NCI-H2107 (cell line): ENCODE measurements at places on chromosomes 7 and 10.
A peak's percentile ranks its signal among the peaks of the same experiment; 100 is the strongest.

DNA sequence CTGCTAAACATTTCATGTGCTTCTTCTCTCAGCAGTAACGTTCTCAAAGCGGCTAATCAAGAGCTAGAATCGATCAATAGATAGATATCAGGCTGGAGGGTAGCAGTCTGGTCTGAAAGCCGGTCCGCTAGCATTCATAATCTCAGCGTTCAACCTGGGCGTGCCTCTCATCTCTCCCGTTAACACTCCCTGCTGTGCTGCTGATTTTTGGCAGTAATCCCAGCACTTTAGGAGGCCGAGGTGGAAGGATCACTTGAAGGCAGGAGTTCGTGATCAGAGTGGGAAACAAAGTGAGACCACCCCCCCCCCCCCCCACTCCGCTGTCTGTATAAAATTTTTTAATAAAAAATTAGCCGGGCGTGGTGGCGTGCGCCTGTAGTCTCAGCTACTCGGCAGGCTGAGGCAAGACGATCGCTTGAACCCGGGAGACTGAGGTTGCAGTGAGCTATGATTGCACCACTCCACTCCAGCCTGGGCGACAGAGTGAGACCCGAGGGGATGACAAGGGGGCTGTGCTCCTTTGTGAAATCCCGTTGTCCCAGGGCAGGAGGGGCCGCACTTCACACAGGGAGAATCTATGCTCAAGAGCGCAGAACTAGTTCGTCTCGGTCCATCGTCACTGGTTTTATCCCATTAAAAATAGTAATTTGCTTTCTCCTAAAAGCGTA lies 624 bp upstream of the CEP55 start:
- DNase-seq = peak; percentile 25

- DNase-seq = no peak
Measured at GRCh38 chr10:63456437-63457210, 9.2 kb downstream of the JMJD1C start.

GRCh38 chr7:138627361-138627760 lies 73.8 kb downstream of the SVOPL start:
- no peak for DNase-seq

DNA sequence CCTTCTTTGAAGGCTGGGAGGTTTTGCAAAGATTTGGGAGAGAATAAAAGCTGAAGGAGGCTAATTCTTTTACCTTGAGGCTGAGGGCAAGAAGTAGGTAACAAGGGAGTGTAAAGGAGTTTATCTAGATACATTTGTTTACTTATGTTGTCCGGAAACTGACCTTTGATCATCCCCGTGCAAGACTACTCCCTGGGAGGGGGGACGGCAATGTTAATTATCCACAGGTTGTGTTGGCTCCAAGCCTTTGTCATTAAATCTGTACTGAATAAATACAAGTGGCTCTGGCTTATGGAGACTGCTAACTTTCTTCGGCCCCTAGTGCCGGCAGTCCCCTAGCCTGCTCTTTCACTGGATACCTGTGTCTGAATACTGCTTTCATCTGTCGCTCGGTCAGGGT lies 1250.6 kb upstream of the LRRTM3 start:
- no peak for DNase-seq

DNA sequence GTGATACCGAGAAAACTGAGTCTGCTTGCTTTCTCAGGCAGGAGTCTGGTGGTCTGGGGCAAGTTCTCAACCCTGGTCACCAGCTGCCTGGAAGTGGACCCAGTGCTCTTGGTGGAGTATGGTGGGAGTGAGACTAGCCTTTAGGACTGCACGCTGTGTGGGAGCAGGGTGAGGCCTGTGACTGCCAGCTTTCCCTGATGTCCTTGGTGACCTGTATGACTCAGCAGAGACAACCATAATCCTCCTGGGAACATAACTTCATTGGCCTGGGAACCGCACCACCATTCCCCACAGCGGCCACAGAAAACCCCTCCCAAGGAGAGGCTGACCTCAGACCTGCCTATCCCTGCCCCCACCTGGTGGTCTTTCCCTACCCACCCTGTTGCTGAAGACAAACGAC lies 139.5 kb upstream of the CHRM2 start:
- no peak for DNase-seq

- no peak for DNase-seq
Measured at GRCh38 chr7:6384327-6384726, 63.4 kb downstream of the DAGLB start.

DNA sequence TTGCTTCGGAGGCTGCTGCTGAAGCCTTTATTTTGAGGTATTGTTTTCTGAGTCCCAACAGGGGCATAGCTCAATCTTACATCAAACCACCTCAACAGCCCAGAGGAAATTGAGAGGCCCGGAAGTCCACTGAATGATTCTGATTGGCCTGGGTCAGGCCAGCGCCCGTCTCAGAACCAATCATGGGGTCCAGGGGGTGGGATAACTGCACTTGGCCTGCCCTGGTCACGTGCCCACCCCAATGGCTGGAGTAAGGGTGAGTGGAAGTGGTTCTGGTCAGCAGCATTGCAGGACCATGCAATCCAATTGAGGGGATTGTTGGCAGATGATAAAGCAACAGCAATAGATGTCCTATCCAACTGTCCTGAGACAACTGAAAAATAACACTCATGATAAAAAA lies 190.6 kb downstream of the HERPUD2 start:
- DNase-seq = no peak

GRCh38 chr7:135245226-135246190 lies 11.9 kb downstream of the STRA8 start:
- no peak for DNase-seq

GRCh38 chr10:98167191-98167590 lies 32.7 kb downstream of the R3HCC1L start:
- no peak for DNase-seq

GRCh38 chr10:71727105-71727737 lies 7.6 kb upstream of the C10orf105 start:
- DNase-seq = no peak

DNA sequence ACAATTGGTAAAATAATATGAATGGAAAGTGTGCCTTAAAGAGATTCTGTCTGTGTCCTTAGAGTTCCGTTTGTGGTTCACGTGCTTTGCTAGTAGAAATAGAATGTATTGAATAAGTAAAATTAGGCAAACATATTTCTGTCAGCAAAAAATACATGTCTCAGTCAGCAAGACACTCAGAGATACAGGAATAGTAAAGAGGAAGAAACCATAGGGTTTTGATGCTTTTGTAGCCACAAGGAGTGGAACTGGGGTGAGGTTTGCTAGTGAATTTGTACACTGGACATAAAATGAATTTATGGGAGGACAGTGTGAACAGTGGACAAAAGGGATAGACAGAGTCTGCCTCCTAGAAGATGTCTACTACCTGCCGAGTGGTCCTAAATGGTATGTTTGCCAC lies 289.2 kb upstream of the NRP1 start:
- DNase-seq = no peak

DNA sequence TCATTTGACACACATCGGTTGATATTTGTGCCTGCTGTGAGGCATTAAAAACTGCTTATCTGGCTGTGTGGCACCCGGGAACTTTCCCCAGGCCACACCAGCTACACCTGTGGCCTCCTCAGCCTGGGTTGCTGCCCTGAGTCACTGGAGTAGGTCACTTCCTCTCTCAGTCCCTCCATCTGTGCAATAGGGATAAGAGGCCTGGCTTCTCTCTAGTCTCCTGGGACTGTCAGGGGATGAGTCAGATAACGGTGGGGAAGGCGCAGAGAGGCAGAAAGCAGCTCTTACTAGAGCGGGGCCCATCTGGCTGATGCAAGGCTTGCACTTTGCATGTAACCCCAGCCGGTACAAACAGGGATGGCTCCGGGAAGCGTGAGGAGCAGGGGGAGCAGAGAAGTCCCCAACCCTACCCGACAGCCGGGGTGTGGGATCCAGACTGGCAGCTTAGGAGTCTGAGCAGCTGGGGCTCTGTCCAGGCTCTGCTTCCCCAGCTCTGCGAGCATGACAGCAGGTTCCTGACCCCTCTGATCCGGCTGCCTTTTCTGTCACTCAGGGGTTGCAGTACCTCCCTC lies 34.0 kb downstream of the DNAJB12 start:
- peak; percentile 75 for DNase-seq

DNA sequence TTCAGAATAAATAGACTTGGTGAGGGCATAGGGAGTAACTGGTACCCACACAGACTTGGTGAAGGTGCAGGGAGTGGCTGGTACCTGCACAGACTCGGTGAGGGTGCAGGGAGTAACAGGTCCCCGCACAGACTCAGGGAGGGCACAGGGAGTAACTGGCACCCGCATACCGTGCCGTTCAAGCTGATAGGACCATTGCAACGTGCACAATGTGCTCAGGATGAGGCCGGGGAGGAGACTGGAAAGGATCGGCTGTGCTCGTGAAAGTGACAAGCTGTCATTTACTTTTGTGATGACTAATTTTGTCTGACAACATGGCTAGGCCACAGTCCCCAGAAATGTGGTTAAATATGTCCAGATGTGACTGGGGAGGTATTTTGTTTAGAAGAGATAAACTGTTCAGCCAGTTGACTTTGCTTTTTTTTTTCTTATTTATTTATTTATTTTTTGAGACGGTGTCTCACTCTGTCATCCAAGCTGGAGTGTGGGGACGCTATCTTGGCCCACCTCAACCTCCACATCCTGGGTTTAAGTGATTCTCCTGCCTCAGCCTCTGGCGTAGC lies 76.2 kb upstream of the NMT2 start:
- no peak for DNase-seq

DNA sequence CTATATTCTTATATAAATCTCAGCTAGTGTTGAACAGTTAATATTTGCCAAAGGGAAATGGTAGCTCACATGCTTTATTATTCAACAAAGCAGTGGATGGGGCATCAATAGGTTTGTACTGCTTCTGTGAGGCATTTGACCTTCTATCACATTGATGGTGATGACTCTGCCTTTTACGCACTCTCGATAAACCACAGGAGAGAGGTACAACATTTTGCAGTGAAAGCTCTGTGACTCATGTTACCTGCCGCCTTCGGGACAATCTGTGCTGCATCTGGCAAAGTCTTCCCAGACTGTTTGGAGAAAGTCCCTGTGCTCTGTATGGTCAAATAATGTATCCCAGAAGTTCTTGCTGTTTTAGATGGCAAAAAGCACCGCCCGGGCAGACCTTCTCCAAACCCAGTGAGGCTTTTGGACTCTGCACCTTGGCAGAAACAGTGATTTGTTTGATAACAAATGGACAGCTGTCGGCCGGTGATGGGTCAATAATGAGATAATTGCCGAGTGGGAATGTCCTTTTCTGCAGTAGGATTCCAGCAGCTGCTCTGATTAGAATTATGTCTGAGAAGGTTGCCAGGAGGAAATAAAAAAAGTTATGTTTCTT lies 61.0 kb downstream of the PLPP4 start:
- DNase-seq = no peak

DNA sequence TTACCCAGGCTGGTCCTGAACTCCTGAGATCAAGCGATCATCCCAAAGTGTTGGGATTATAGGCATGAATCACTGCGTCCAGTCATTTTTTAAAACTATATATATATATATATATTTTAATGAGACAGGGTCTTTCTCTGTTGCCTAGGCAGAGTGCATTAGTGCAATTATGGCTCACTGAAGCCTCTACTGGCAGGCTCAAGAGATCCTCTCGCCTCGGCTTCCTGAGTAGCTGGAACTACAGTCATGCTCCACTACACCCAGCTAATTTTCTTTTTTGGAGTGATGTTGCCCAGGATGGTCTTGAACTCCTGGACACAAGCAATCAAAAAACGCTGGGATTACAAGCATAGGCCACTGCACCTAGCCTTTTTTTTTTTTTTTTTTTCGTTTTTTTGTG lies 55.3 kb upstream of the KAT6B start:
- DNase-seq = no peak

DNA sequence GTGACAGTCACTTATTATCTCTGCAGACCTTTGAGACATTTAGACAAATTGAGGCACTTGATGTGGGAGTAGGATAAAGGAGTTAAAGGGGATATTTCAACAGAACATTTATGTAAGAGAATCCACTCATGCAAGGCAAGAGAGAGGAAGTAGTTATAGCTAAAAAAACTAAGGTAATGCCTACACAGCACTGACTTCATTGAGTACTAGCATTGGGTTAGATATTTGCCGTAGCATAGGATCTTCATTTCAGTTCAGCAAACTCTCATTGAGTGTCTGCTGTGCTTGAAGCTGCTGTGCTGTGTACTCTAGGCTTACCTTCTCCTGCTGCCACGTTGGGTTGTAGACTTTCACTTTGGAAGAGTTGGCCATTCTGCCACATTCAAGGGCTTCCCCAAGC lies 10.5 kb upstream of the ENTPD1 start:
- DNase-seq = no peak

DNA sequence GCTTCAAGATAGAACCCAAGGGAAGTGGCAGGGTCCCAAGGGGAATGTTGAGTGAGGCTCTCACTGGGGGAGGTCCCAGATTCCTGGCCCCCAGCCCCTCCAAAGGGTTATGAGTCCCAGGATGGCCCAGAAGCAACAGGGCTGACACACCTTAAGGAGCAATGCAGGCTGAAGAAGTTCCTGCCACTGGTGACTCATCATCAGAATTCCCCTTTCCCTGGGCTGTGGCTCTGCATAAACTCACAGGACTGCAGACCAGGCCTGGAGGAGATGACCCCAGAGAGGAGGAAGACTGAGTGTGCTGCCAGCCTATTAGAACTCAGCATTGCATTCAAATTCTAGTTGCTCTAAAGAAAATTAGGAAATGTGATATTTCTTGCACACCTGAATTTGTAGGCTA lies 126.7 kb downstream of the DPP6 start:
- DNase-seq = no peak

DNA sequence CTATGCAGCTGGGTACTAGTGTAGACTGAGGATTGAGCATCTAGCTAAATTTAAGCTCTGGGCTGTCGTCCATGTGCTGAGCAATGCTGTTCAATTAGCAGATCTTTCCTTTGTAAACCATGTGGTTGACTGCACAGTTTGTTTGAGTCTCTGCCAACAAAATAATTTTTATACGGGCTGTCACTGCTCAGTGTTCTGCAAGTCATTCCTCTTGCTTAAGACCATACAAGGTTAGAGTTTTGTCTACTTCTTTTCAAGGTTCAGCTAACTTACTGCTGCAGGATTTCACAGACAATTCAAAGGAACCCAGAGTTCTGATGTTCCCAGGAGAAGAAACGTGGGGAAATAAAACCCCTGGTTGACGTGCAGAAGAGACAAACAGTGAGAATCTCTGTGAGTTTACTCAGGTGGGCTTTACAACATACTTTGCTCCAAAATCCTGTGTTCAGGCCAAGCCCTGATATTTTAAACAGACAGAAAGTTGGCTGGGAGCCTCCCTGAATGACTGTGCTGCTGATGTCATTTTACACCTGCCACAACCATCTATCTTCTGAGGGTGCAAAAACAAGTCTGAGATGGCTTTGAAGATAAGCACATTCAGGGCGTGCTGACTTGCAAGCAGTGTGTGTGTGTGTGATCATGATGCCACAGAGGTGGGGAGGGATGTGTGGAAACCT lies 177.1 kb upstream of the SVIL start:
- DNase-seq = no peak

DNA sequence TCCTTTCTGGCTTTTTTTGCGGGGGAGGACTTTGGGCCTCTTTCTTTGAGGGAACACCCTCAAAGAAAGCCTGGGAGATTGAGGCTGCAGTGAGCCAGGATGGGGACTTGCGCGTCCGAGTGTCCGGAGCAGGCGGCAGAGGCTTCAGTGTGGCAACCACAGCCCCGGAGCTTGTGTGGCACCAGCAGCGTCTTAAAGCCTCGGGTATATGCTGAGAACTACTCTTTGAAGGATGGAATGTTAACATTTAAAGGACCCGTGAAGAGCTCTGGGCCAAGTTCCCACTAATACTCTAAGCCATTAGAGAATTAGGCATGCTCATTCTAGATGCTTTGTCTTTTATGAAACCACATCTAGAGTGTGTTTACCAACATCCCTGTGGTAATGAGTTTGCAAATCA lies 168.2 kb downstream of the SEPTIN7 start:
- no peak for DNase-seq
